Cortex of kidney (tissue), 1 donor: ENCODE measurements at places on chromosomes 13 and 19.

GRCh38 chr19:18208098-18208951 lies 4.5 kb upstream of the RAB3A start:
- DNase-seq: no peak

- DNase-seq: no peak
Measured at GRCh38 chr13:26015271-26016125, 36.3 kb downstream of the SHISA2 start.

- no peak for DNase-seq
Measured at GRCh38 chr13:109782823-109783431, 3.5 kb downstream of the IRS2 start.

GRCh38 chr13:26678796-26679195 lies 81.8 kb downstream of the GPR12 start:
- no peak for DNase-seq

DNA sequence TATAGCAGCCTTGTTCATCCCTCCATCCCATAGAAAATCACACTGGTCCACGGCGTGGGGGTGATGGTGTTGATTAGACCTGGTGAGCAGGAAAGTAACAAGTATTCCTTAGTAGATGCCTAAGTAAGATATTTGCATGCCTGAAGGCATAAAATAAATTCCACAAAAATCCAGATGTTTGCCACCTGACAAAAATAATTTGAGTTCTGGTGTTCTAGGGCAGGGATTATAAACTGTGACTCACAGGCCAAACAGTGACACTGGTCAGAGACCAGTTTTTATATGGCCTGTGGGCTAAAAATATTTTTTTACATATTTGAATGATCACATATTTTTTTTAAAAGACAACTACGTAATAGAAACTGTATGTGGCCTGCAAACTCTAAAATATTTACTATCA lies 310.7 kb downstream of the RFC3 start:
- no peak for DNase-seq

DNA sequence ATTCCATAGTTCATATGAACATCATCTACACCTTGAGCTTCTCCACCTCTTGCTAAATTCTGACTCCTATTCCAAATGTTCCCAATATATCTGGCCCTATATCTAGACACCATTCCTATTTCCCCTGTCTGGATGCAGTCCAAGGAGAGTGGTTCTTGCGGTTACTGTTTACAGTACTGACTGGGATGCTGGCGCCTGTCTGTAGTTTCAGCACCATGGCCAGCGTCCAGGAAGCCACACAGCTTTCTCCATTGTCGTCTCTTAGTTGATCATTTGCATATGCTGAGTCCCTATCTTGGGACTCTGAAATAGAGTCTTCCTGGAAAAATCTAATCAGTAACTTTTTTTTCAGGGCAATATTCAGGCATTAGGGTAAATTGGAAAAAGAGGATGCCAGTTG lies 14.9 kb downstream of the LAIR2 start:
- no peak for DNase-seq

DNA sequence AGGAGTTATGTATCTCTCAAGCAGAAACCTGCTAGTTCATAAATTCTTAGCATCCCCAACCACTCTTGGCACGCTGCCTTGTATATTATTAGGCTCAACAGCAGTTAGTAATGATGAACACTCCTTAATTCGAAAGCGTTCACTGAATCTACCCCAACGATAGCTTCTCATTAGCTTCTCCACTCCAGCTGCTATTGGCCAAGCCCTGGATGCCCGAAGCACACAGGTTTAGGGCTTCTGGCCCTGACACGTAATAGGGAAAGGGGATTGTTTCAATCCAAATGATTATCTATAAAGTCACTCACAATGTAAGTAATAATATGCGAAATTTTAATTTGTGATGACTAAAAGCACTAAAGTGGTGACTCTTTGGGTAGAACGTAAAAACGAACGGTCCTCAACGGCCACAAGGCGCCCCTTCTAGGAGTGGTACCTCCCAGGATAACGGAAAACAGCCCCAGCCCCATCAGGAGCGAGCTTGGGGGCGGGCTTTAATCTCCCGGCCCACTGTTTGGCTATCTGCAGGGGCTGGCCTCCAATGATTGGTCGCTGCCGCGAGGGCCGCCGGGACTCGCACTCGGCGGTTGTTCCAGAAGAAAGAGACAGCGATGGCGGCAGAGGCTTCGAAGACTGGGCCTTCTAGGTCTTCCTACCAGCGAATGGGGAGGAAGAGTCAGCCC lies at the start of gene RNF17:
TSS of gene RNF17 (plus strand) at position 574 of the 680 bp plus-strand sequence. CDS start at position 609, 35 bp downstream.
- no peak for DNase-seq

DNA sequence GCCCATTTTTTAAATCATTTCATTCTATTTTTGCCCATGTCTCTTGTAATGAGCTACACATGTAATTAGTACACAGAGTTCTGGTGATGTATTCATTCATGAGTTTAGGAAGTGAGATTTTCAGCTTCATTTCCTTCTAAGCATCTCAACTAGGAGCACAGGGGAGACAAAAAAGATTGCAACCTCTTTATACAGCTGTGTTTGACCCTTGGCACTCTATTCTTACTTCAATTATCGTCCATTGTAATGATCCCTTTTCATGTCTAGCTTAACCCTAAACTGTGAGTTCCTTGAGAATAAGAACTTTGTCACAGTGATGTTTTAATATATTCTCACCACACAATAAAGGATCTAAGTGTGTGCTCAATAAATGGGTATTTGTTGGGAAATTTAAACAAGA lies 67.1 kb downstream of the GPC6 start:
- no peak for DNase-seq

GRCh38 chr19:12896460-12896859 lies 5.5 kb downstream of the GCDH start:
- no peak for DNase-seq

DNA sequence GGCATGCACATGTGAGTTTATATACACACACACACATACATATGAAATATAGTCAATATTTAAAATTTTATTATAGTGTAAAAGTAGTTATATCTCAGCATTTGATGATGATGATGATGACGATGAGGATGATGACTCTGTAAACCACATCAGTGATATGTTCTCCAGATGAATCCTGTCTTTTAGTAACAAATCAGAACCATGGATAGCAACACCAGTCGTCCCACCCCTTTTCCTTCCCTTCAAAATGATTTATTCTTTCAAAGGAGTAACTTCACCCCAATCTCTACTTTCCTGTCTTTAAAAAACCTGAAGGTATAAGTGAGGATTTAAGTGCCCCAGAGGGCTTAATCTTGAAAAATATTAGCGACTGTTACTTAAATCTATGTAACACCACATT lies 74.1 kb downstream of the DCLK1 start:
- no peak for DNase-seq

DNA sequence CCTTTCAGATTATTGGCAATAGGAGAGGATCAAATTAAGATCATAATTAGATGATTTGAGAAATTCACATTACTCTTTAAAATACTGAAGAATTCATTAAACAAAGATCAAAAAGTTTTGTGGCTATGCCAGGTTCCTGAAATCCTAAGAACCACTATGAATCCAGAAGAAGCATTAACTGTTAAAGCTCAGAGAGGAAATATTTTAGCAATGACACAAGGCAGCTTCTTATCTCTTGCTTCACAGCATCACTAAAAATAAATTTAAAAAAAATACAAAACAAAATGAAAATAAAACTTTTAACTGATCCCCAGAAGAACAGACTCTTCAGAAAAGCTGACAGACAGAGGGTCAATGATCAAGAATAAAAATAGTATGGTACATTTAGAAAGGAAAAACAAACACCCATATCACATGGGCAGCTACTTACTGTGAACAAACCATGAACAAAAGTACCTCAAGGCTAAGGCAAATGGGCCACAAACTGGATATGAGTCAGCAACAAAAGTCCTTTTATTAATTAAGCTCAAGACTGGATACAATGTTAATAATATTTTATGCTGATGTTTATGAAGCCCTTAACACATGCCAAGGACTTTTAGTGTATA lies 19.6 kb downstream of the RNF6 start:
- no peak for DNase-seq

DNA sequence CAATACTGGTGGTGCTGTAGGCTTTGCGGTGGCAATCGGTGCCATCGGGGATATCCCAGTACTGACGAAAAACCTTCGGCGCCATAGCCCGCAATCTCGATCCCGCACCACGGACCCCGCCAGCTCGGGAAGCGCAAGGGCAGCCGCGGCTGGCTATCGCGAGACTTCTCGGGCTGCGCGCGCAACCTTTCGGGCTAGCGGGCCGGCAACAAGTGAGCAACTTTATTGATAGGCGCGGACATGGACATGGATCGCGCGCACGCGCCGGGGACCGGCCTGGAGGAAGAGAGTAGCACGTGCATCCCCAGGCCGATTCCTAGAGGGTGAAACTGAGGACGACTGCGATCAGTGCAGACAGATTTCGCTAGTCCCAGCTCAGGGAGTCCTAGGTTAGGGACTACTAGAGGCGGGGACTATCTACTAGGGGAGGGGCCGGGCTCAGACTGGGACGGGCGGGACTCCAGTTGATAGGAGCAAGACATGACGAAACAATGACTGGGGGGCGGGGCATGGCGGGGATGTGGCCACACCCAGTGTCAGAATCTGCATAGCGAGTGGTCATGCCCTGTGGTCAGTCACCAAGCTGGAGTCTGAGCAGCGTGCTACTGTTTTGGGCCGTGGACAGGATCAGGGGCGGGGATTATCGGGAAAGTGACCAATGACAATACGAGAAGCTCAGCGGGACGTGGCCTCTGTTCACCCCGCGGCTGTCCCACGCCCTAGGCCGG lies at the start of gene NDUFA11:
TSS of gene NDUFA11 (minus strand) at position 167 of the 728 bp plus-strand sequence. CDS start at position 85, 82 bp downstream.
- DNase-seq: peak; percentile 91

GRCh38 chr13:57595775-57596174 lies 35.8 kb upstream of the PCDH17 start:
- DNase-seq: no peak

GRCh38 chr13:50187352-50188029 lies 172.2 kb downstream of the KCNRG start:
- no peak for DNase-seq

- no peak for DNase-seq
Measured at GRCh38 chr13:74550039-74550438, 415.8 kb upstream of the KLF12 start.

DNA sequence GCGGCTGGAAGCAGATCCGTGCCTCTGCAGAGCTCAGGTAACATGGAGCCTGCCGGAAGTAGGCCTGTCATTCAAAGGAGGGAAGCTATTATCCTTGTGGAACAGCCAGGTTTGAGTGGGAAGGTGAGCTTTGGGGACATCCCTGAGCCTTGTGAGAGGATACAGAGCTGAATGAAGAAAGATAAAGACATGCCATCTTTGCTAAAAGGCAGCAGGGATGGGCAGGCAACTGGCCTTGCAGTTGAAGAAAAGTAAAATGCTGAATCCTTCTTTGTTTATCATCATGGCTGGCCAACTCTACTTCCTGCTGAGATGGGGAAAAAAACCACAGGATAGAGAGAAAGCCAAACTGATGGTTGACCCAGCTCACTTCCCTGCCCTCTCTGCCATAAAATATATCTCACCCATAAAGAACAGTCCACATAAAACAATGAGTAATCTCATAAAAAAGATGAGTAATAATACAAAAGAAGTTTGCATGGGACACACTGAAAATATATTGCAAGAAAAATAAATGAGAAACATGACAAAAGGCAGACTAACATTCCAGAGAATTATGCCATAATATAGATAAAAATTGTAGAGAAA lies 226.3 kb downstream of the DLEU7 start:
- DNase-seq: no peak

DNA sequence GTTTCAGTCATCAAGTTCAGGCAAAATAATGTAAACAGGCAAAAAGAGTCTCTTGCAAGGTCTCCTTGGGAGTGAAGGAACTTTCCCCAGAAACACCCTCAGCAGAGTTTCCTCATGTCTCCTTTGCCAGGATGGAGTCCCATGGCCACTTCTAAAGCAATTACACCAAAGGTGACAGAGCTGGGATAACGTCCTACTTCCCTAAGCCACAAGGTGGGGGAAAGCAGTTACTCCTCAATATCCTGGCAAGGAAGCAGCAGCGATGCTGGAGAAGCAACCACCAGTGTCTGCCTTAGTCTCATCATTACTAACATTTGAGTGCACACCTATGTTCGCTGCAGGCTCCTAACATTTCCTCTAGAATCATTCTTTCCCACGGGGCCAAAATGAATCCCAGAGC lies 88.6 kb downstream of the UBL3 start:
- no peak for DNase-seq

- DNase-seq: no peak
Measured at GRCh38 chr13:32924886-32925285, 91.3 kb upstream of the KL start.

DNA sequence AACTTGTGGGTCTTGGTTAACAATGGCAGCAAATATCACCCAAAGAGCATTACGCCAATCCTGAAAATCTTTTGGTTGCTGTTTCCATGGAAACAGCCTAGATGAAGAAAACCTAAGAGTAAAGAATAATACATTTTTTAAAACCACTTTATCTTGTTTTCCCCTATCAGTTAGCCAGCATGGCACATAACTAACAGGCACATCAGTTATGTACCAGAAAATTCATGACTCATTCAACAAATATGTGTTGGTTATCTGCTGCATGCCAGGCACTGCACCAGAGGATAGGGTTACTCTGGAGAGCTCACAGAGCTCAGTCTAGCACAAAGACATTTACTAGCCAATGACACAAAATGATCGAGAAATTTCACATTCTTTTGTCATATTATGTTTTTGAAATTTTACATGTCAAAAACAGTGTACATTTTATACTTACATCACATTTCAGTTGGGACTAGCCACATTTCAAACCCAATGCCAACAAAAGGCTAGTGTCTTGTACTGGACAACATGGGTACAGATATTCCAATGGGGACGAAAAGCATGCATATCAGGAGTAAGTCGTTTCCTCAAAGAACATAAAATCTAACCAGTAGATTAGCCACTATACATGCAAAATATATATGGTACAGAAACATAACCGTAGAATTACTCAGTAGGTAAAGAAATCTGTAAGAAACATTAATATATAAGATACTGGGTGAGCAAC lies 20.3 kb downstream of the LNX2 start:
- no peak for DNase-seq

GRCh38 chr19:30358821-30359580 lies 13.2 kb upstream of the ZNF536 start:
- DNase-seq: no peak

GRCh38 chr19:42473686-42474085 lies 30.9 kb upstream of the CXCL17 start:
- no peak for DNase-seq

- DNase-seq: no peak
Measured at GRCh38 chr19:17104679-17105078, 29.1 kb downstream of the MYO9B start.

GRCh38 chr19:55304279-55304978 lies 20.6 kb downstream of the BRSK1 start:
- no peak for DNase-seq

- DNase-seq: no peak
Measured at GRCh38 chr19:51089786-51090185, 7.1 kb upstream of the KLK14 start.

GRCh38 chr13:63010072-63010658 lies 1594.5 kb upstream of the PCDH20 start:
- no peak for DNase-seq
